ENCODE measurements at places on chromosomes 5 and 9.
A peak's percentile ranks its signal among the peaks of the same experiment; 100 is the strongest.

DNA sequence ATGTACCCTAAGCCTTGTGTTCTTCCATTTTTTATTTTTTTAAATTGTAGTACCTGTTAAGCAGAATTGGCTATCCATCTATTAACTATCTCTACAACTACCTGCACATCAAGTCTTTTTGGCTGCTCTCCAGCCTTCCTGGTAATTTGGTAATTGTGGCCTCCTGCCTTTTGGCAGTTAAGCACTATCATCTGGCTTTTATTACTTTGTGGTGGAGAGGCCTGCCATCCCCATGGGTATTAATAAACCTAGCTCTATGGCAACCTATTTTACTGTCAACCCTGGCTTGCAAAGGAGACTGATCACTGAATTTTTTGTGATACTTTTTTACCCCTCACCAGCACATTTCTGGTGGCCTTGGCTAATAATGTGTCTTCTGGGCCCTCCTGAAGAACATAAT is 20.5 kb downstream of the SELENOP start:
- DNase-seq = no peak

DNA sequence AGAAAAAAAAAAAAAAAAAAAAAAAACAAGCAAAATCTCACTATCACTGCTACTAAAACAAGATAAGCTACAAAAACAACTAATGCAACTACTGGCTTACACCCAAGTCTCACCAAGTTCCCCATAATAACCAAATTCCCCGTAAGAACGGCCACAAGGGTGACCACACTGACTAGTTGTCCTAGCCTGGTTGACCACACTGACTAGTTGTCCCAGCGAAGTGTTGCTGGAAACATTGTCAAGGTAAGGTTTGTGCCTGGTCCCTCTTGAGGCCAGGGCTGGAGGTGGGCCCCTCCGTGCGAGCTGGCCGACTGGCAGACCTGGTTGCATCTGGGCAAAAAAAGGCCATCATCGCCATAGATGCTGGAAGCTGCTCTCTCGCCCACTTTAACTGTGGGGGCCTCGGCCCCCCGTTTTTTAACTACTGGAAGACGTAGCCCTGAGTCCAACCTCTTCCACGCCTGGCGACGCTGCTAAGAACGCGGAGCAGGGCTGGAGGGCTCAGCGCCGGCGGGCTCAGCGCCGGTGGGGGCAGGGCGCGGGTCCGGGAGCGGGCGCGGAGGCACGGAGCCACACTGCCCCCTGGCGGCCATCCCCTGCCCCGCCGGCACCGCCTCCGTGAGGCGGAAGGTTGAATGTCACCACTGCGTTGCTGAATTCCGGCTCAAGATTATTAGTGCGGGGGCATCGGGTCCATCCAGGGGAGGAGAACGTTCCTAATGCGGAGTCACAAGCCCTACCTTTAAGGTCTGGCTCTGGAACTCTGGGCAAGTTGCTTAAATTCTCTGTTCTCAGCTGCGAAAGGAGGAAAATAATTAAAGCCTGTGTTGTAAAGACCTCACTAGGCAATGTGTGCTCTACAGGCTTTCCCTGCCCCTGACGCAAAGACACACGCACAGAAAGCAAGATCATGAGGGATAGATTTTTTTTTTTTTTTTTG is 84.0 kb downstream of the HSD17B3 start:
- DNase-seq = peak; percentile 62

DNA sequence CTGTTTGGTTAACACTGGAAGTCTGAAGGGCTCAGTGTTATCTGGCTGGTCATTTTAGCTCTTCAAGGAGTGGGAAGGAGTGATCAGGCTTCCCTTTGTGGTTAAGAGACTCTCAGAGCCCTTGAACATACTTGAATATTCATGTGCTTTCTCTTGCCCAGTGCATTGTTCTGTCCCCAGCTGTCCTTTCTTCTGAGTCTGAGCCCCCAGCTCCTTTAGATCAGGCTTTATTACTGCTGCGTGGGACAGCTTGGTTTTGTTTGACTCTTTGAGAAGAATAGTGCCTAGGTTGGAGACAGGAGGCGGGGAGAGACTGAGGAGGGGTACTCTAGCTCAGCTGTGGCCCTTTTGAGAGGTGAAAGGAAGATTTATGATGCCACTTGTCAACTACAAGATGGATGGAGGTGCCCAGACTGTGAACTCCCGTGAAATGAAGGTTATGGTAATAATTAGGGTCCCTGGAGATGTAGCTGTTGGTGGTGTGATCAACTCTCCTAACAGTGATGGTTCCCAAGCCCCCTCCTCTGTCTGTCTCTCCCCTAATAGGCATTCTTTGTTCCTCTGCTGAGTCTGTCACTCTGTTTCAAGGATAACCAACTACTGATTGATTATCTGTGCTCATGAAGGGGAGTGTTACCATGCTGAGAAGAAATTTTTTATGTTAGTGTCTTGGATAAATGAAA is 83.1 kb upstream of the GLRA1 start:
- DNase-seq = no peak

DNA sequence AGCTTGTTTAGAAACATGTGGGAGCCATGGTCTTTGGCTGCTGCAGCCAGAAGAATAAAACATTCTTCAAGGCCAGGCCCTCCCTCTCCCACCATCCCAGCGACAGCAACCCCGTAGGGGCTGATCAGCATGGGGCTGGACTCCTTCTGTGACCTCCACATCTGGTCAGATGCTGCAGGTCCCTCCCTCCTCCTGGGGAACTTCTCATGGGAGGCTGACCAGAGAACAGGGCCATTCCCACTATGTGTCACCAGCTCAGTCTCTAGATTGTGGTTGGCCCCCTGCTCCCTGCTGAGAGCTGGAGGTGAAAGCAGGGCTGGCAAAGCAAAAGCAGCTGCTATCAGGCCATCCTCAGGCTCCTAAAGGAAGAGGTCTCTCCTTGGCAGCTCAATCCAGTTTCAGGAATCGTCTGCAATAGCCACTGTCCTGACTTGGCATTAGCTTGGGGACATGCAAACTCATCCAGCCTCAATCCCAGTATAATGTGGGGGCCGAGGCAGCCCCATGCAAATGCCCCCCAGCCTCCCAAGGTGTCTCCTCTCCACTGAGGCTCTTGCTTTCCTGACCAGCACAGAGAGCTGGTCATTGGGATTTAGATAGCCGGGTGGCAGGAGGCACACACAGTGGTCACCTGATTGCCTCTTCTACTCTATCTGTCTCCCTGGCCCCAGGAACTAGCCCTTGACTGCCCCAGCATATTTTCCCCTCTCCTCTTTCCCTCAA is 81.5 kb downstream of the NRG2 start:
- no peak for DNase-seq

DNA sequence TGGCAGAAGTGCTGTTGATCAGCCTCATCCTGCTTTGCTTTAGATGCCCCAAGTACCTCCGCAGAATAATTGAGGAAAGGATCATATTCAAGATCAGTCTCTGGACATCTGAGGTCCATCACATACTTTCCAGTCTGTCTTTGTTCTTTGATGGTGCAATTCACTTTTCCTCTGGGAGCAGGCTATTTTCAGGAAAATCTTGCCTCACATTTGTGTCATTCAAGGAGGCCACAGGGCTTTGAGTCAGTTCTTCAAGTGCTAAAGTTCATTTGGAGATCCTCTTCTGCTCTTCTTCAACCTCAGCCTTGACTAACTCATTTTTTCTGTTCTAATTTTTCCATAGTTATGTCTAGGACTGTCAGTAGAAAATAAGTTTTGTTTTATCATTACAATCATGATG is 18.6 kb downstream of the EQTN start:
- no peak for DNase-seq

GRCh38 chr5:35331956-35332950 is 102.0 kb upstream of the PRLR start:
- no peak for DNase-seq

DNA sequence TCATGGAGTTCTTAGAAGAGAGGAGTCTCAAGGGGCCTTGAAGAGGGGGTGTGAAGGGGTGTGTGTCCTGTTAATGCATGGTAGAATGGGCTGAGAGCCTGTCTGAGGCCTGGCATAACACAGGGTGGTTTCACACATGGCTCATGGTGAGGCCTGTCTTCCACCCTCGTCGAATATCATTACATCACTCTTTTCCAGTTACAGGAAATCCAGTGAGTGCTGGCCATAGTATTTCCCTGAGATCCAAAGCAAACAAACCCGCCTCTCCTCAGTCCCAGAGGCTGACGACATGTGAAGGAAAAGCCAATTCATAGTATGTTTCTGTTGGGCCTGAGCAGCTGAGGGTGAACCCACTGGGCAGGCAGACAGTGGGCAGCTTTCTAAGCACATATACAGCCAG is 159.4 kb upstream of the NR3C1 start:
- DNase-seq = no peak

GRCh38 chr5:40484495-40484894 is 195.2 kb upstream of the PTGER4 start:
- no peak for DNase-seq
